ENCODE measurements at places on chromosomes 1 and 21. TPM values are rescaled to one million over a fixed set of nuclear protein-coding genes. Genes with fewer than 3 reads are reported as not detected.

GRCh38 chr1:42195841-42196240 lies 31.3 kb upstream of the GUCA2A start:
- DNase-seq, result no peak

- no peak for DNase-seq
Observed at GRCh38 chr21:24658026-24658425, 949.3 kb downstream of the MRPL39 start.

DNA sequence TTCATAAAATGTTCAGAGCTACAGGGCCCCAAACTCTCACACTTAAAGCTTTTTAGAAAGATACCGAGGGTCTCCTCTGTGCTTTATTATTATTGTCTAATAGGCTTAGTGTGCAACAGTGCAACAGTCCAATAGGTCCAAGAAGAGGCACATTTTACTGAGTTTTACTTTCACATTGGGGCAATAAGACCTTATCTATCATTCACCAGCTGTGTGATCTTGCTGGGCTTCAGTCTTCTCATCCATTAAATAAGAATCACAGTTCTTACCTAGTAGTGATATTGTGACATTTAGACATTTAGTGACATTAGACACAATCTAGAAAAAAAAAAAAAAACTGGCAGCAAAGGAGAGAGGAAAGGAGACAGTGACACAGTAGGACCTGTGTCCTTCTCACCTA lies 175.8 kb upstream of the NFIA start:
- DNase-seq, result no peak

Gene VHLL
- total RNA-seq, result not detected

Gene SLC16A4
- total RNA-seq, result 3.1 TPM

Gene CHRM3
- total RNA-seq, result 2.0 TPM

- no peak for DNase-seq
Observed at GRCh38 chr1:57986432-57986831, 560.1 kb downstream of the OMA1 start.

- DNase-seq, result peak; percentile 80
Observed at GRCh38 chr1:83641796-83642443, 357.0 kb downstream of the TTLL7 start.

- DNase-seq, result no peak
Observed at GRCh38 chr1:172637522-172637921, 21.4 kb upstream of the FASLG start.

Gene TSTD1
- 29.3 TPM for total RNA-seq

- peak; percentile 66 for DNase-seq
Observed at GRCh38 chr1:108034396-108034795, 69.4 kb upstream of the VAV3 start.

DNA sequence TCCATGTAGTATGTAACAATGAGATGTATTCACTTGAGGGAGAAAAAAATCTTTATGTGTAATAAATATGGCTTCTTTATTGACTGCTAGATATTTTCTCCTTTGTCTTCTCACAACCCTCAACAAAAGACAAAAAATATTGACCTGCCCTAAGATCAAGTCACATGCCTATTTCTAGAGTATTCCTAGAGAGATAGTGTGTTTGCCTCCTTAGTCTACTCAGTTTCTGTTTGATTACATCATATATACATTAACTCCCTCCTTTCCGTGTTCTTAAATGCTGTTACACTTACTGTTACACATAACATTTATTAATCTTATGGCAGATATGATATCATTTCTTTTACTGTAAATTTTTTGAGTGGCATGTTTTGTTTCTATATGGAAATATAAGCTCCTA lies 281.6 kb upstream of the RGS18 start:
- DNase-seq, result no peak

Gene HORMAD1
- total RNA-seq, result 0.39 TPM

Gene RORC
- total RNA-seq, result 4.0 TPM

- DNase-seq, result no peak
Observed at GRCh38 chr21:26453267-26453666, 119.8 kb downstream of the CYYR1 start.

DNA sequence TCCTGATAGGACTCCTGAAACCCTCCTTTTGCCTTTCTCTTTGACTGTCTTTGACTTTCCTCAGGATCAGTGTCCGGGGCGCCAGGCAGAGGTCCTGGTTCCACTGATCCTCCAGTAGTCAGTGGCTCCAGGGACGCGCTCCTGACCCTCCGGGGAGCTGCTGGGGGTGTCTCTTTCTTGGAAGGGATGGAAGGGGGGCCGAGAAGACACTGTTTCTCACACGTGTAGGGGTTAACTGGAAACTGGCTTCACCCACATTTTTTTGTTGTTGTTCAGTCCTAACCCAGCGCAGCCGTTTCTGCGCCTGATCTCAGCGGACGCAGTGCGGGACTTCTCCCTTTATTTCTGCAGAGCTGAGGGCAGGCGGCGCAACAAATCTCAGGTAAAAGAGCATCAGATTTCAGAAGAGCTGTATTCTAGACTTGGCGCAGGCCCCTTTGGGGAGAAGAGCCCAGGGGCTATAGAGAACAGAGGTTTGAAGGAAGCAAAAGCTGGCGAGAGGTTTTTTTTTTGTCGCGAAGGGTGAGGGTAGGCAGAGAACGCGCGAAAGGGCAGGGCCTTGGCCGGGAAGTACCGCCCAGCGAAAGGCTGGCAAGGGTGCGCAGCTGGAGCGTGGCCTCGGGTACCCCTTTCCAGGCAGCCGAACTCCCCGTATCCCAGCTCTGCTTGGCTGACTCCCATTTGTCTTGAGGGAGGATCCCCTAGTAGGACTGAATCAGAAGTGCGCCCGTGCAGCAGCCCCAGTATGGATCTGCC lies 4.3 kb upstream of the LHX9 start:
- no peak for DNase-seq

Gene MYOG
- total RNA-seq, result 11.0 TPM

- no peak for DNase-seq
Observed at GRCh38 chr1:33743221-33743998, 120.5 kb upstream of the HMGB4 start.

Gene RXRG
- total RNA-seq, result 14.1 TPM

Gene MORC3
- 79.1 TPM for total RNA-seq

Gene HSPA6
- 8.2 TPM for total RNA-seq

Gene PLEKHN1
- total RNA-seq, result 1.9 TPM

- DNase-seq, result no peak
Observed at GRCh38 chr1:163872067-163872466, 550.3 kb downstream of the NUF2 start.

Gene GBP4
- total RNA-seq, result 1.6 TPM

GRCh38 chr1:32249831-32250525 lies 1.1 kb upstream of the LCK start:
- no peak for DNase-seq

Data from skin of body (tissue), 3 donors.